ENCODE measurements at places on chromosomes 12 and 14.

DNA sequence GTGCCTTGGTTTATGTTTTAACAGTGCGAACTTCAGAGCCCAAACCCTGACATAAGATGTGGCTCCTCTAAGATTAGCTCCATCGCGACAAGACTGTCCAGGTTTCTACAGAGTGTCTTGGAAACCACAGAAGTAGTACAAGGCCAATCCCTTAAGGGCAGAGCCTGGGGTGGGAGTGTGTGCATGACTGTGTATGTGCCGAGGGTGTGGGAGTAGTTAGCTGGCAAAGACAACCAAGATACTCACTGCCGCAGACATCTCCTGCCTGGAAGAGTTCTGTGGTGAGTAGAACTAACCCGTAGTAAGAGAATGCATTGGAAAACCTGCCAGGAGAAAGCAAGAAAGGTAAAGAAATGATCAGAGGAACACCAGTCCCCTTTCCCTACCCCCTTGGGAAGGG is 54.1 kb downstream of the DAO start:
- DNase-seq, result no peak

DNA sequence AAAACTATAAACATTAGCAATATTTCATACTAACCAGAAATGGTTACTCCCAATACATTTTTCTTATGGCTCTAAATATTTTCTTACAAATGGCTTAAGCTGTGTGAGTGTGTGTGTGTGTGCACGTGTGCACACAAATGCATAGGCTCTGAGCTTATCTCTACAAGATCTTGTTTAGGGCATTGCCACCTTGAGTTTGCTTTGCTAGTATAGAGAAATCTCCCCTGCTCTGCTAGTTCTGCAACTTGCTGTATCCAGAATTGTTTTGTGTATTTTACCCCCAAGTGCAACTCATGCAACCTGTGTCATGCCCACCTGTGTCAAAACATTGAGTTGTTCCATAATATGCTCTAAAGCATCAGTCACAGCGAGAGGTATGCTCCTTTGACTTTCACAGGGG is 72.5 kb upstream of the DUSP6 start:
- DNase-seq, result no peak

GRCh38 chr12:110931315-110931728 is 10.9 kb upstream of the MYL2 start:
- DNase-seq, result no peak

- DNase-seq, result no peak
Measured at GRCh38 chr14:85217412-85217811, 312.5 kb upstream of the FLRT2 start.

DNA sequence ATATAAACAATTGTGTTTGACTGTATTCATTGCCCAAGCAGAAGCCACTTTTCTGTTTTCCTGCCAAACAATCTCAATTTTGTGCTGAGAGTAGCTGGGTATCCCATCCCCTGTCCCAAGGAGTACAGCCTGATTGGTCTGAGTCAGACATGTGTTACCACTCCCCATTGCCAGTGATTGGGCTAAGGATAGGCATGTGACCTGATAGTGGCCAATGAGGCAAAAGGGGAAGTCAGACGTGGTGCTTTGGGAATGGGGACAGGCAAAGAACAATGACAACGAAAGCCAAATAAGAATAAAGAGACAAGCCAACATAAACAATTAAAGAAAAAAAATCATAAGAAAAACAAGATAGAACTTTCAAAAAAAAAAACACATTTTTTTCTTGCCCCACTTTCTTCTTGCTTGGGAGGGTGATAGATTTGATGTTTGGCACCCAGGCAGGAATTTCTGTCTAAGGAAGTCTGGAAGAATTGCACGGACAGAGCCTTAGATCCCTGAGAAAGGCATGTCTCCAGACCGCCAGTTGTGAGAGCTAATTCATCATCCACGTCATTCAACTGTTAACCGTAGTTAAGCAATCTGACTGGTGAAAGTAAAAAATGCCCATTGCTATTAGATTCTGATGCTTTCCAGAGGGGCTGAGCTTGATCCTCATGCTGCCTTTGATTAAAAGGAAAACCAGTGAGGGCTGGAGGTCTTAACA is 626.6 kb upstream of the TMEM132C start:
- DNase-seq, result no peak

DNA sequence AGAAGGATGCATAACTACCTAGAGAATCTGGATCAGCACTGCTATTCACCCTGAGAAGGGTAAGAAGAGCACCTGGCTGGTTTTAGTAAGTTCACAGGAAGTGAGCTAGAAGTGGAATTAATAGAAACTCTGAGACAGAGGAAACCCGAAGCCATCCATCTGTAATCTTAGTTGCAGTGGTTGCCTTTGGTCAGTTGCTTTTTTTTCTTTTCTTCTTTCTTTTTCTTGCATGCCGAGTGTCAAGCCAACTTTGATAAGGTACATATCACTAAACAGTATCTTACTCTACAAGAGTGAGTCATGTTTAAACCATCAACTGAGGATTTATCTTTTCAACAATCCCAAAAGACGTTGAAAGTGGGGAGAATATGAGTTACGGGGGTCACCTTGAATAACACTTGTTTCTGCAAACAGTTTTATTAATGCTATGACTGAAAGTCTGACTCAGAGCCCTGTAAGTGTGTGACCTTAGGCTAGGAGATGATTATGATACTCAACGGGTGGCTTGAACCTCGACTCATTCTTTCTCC is 26.7 kb downstream of the C12orf75 start:
- DNase-seq, result no peak

GRCh38 chr14:52944254-52944653 is 6.6 kb downstream of the FERMT2 start:
- no peak for DNase-seq

DNA sequence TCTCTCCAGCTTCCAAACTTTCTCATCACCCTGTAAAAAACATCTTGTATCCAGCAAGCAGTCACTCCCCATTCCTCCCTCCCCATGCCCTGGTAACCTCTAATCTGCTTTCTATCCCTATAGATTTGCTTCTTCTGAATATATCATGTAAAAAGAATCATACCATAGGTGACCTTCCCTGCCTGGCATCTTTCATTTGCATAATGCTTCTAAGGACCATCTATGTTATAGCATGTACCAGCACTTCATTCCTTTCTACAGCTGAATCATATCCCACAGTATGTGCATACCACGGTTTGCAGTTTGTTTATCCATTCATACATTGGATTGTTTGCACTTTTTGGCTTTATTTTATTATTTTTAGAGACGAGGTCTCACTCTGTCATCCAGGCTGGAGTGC is 22.9 kb upstream of the VPS37B start:
- no peak for DNase-seq

- no peak for DNase-seq
Measured at GRCh38 chr12:67070604-67071003, 198.6 kb upstream of the CAND1 start.

DNA sequence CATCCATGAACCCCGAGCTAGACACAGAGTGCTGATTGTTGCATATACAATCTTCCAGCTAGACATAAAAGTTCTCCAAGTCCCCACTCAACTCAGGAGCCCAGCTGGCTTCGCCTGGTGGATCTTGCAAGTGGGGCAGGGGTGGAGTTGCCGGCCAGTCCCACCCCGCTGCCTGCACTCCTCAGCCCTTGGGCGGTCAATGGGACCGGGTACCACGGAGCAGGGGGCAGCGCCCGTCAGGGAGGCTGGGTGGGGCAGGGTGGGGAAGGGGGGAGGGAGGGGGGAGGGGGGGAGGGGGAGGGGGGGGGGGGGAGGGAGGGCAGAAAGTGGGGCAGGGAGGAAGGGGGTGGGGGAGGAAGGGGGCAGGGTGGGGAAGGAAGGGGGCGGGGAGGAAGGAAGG is 63.0 kb downstream of the CCDC60 start:
- DNase-seq, result no peak

DNA sequence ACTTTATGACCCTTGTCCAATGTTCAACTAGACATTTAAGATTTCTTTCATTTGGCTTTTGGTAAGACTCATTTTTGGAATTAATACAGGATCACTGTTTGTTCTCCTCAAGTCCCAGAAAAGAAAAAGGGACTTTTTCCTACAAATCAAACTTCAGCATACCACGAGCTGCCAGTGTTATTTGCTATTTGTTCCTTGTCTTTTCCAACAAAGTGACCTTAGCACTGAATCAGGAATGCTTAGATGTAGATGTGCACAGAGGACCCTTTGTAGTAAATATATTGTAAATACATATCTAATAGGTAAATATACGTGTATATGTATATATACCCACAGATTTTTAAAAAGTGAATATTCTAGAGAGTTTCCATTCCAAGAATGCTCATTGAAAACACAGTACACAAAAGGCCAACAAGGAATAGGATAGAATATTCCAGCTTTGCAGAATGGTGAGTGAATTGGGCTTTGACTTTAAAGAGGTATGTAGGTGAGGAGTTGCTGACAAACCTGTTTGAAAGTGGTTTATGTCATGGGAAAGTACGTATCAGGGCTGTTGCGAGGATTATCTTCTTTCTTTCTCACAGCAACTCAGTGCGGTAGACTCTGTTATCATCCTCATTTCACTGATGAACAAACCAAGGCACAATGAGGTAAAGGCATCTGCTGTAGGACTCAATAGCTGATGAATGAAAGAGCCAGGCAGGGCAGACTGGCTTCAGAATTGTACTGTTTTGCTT is 65.0 kb downstream of the HMGA2 start:
- no peak for DNase-seq

GRCh38 chr14:77139540-77140358 is 1.8 kb downstream of the ZDHHC22 start:
- DNase-seq, result peak; percentile 42

- DNase-seq, result no peak
Measured at GRCh38 chr12:115354007-115354890, 670.3 kb upstream of the TBX3 start.

DNA sequence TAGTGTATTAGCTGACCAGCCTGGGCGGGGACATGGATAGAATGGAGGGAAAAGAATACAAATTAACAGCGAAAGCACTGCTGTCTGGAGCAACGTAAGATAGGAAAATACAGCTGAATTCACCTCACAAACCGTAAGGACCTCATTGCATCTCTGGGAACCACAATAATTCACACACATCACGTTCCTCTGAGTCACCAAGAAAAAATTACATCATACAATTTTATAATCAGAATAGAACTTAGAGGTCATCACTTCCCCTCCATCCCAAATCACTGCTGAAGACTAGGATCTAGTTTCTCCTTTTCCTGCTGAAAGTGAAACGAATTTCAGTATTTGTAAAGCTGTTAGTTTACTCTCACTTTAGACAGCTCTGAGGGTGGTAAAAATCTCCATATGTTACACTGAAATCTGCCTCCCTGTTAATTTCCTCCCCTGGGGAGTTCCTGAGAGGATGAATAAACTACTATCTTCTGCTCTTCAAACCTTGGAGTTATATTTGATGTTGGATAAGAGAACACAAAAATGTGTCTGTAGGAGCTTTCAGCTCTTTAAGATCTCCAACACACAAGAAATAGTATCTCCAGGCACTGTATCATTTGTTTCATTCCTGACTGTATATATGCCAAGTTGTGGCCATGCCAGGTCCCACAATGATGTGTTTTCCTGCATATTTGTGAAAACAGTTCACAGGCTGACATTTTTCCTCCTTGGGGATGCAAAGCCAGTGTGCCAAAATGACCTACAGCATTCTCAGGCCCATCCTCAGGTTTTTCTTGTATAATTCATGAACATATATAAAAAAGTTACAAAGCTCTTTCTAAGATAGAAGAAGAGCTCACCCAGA is 63.8 kb upstream of the SSTR1 start:
- no peak for DNase-seq

Measured in activated T-cell treated with anti-CD3 and anti-CD28 coated beads, Interleukin-2, amount 50 U/mL, for 1 hour (primary cell).